ENCODE measurements at places on chromosomes 7 and 10.

- peak; percentile 54 for DNase-seq
Measured at GRCh38 chr10:110501142-110501937, 3.6 kb downstream of the DUSP5 start.

- no peak for DNase-seq
Measured at GRCh38 chr7:47579458-47579857, 2.5 kb downstream of the TNS3 start.

DNA sequence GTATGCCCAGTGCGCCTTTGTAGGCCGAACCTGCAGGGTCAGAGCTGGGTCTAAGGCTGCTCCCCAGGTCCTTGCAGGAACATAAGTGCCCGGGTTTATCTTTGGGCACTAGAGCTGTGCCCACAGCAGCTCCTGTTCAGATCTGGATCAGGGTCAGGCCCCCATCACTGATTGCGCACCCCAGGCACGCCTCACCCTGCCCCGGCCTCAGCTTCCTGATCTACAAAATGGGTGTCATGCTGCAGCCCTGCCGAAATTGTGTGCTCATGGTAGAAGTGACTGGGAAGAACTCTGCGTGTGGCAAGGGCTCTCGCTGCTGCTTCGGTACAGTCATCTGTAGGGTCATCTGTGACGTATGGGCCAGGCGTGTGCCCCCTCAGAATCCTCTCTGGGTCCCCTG lies 100.7 kb downstream of the GRK5 start:
- DNase-seq: no peak

DNA sequence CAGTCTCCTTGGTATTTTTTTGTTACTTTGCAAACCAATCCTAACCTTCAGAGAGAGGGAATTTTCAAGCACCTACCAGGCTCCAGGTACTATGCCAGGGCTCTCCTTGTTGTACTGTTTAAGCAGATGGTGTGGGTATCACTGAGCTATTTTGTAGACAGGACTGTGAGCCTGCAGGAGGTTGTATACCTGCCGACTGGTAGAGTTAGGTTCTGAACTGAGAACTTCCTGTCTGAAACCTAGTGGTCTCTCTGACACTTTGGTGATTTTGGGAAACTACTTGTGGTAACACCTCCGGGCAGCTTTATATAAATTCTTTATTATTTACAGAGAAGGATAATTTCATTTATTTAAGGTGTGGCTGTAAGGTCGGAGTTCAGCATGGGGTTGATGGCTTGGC lies 4.6 kb downstream of the ZNF853 start:
- no peak for DNase-seq

GRCh38 chr10:5776136-5776880 lies 36.9 kb downstream of the GDI2 start:
- DNase-seq: no peak

- peak; percentile 2 for DNase-seq
Measured at GRCh38 chr7:75624134-75624832, 114.5 kb downstream of the HIP1 start.

DNA sequence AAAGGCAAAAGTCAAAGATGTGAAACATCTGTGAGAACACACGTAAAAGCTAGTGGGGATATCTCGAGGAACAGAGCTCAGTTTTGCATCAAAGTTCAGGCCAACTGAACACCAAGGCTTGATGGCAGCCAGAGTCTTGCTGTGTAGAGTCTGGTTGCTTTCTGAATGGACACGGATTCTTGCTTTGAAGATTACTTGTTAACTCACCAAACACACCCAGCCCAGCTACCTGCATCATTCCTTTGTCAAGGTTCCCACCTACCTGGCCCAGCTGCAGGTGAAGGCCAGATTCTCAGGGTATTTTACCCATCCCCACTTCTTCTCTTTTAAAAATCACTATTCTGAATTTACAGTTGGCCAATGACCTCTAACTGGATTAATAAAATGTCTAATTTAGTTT lies 174.4 kb upstream of the PHYHIPL start:
- DNase-seq: no peak

DNA sequence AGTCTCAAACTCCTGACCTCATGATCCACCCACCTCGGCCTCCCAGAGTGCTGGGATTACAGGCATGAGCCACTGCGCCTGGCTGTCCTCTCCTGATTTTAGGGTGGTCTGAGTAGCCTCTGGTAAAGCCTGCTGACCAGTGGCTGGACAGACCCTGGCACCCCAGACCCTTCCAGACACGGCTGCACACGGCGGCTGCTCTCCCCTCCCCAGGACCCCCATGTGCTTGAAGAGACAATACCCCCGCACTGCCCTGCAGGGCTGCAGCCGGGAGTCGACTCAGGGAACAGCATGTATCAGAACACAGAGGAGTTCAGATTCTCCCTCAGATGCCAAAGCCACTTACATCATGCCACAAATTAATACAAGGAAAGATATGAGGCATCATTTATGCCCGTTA lies 58.3 kb upstream of the CFAP46 start:
- no peak for DNase-seq

DNA sequence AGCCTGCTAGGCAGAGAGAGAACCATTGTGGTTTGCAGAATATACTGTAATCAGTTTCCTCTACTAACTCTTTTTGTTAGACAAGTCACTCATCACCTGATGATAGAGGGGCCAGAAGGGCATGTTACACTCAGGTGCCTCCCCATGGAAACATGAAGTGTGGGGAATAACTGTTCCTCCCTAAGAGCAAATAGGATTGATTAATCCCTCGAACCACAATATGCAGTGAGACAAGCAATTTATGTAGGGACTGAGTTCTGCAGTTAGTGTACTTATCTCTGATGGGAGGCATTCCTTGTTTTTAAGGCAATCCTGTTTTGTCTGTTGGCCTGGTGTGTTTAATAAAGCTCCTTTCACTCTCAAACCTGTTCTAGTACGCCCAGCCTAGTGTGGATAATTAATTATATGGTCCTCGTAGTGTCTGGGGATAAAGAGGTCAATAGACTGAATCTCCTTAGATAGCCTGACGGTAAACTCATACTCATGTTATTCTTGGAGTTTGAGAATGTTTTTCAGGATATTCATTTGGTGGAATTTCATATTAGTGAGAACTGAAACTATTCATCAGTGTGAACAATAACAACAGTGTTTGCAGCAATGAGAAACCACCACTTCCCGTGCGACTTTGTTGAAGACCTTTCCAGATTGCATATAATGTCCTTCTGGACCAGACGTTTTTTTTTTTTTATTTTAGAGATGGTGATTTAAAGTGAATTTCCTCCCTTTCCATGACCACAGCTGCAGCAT lies 344.8 kb upstream of the FZD8 start:
- no peak for DNase-seq

DNA sequence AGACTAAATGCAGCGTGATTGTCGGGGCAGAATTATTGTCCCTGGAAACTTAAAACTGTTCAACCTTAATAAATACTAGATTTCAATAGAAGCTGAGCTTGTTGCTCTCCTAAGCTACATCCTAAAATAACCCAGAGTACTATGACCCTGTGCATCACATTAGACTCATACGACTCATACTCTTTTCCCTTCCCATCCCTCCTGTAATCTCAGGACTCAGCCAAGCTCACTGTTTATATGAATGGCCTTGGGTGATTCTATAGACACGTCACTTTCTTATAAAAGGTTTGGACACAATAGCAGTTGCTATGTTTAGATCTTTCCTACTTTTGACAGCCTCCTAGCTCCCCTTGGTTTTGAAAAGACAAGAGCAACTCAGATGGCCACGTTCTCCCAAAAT lies 17.2 kb downstream of the TCF7L2 start:
- no peak for DNase-seq

DNA sequence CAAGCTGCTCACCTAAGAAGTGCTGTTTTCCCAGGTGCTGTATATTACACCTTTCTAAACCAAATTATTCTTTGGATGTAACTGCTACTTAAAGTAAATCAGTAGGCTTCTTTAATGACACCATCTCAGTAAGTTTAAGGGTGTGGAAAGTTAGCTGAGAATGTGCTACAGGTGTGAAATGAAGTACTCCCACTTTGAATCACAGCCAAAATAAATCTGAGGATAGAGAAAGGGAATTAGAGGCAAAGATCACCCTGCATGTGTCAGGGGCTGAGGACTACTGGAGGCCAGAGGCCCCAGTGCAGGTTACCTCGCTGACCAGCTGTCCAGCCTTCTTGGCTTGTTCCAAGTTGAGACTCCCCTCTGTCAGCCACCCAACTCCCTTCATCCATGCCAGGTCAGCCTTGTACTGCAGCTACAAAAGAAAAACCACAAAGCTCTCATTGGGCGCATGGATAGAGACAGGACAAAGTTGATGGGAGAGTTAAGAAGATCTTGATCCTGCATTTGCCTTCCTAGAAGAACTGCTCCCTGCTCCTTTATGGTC lies 35.2 kb downstream of the NRAP start:
- no peak for DNase-seq

DNA sequence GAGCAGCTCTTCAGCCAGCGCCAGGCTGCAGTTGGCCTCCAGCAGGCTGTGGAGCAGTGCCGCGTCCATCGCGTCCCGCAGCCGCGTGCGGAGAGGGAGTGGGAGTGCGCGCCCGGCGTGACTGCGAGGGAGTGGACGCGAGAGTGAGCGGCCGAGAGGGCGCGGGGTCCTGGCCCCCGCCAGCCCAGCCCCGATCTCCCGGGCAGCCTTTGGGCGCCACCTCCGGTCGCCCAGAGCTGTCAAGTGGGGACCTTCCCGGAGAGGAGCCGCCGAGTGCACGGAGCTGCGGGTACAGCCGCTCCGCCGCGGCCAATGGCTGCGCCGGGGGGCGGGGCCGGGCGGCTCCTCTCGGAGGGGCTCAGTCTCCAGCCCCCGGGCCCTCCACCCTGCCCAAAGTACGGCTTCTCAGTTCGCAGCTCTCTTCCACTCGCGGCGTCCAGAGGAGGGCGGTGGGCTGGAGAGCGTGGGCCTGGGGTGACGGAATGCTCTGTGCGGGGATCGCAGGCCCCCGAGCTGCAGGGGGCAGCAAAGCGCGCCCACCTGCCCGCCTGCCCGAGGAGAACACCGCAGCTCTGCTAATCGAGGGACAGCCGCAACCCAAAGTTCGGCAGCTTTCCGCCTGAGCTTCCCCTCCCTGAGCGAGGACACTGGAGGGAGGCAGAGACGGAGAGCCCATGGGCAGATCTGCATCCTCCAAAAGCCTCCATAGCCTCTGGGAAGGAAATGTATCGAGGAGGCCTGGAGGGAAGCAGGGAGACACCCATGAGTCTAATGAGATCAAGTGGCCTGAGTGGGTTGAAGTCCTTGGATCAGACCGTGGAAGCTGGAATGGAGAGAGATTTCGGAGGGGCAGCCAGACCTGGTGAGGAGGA lies at the start of gene CRHR2:
Gene CRHR2 (minus strand): TSS at position 245 of the 872 bp plus-strand sequence. CDS start 176 bp downstream, at position 69.
- no peak for DNase-seq

DNA sequence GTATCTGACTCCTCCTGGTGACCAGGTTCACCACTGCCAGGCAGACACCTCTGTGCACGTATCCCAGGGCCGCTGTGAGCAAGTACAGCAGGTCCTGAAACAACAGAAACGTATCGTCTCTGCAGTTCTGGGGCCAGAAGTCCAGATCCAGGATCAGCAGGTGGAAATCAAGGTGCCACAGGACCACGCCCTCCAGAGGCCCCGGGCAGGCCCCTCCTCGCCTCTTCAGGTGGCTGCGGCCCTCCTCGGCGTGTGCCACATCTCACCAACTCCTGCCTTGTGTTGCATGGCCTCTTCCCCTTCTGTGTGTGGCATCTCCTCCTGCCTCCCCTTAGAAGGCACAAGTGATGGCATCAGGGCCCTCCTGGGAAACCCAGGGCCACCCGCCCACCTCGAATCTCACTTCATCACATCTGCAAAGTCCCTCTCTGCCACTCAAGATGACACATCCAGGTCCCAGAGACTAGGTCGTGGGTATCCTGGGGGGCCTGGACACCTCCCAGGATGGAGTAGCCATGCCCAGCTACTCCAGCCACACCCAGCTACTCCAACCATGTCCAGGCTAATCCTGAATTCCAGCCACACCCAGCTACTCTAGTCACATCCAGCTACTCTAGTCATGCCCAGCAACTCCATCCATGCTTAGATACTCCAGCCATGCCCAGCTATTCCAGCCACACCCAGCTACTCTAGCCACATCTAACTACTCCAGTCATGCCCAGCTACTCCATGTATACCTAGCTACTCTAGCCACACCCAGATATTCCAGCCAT lies 52.6 kb upstream of the DNAAF5 start:
- DNase-seq: no peak
